ENCODE measurements at places on chromosomes 1 and 21.

GRCh38 chr1:225467193-225468020 is 39.6 kb upstream of the LBR start:
- no peak for DNase-seq

- no peak for DNase-seq
Observed at GRCh38 chr1:78543941-78544643, 53.3 kb downstream of the PTGFR start.

- DNase-seq: no peak
Observed at GRCh38 chr1:221251580-221251979, 372.3 kb downstream of the HLX start.

DNA sequence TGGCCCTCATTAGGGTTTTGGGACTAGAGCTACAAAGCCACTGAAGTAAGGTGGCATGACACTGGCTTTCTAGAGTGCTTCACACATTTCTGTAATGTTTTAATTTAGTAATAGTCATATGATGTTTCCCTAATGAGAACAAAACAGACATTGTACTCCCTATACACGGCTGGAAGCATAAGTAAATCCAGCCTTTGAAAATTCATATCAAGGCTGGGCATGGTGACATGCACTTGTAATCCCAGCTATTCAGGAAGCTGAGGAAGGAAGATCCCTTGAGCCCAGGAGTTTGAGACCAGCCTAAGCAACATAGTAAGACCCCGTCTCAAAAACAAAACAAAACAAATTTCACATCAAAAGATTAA is 7.4 kb downstream of the USP48 start:
- no peak for DNase-seq

DNA sequence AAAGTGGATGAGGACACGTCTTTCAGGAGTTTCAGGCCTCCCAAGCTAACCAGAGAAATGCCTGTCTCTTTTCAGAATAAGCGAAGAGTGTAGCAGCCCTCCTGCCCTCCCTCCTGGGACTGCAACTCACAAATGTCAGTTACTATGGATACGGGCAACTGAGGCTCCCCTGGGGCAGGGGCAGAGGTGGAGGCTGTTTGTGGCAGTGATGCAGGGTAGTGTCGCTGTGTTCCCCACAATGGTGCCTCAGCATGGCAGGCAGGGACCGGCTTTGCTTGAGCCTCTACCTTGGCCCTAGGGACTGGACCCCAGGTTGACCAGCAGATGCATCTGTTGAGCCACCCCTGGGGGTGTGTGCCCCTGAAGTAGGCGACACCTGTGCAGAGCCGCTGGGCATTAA is 10.2 kb downstream of the NFASC start:
- no peak for DNase-seq

GRCh38 chr1:9201401-9202239 is 33.0 kb upstream of the H6PD start:
- no peak for DNase-seq

DNA sequence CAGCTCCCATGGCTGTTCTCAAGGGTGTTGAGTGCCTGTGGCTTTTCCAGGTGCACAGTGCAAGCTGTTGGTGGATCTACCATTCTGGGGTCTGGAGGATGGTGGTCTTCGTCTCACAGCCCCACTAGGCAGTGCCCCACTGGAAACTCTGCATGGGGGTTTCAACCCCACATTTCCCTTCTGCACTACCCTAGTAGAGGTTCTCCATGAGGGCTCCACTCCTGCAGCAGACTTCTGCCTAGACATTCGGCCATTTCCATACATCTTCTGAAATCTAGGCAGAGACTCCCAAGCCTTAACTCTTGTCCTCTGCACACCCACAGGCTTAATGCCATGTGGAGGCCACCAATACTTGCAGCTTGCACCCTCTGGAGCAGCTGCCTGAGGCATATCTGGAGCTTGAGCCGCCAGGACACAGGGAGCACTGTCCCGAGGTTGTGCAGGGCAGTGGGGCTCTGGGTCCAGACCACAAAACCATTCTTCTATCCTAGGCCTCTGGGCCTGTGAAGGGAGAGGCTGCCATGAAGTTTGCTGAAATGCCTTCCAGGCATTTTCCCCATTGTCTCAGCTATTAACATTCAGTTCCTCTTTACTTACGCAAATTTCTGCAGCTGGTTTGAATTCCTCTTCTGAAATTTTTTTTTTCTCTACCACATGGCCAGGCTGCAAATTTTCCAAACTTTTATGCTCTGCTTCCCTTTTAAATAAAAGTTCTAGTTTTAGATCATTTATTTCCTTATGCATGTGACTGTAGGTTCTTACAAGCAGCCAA is 8.8 kb upstream of the CAPN8 start:
- no peak for DNase-seq

DNA sequence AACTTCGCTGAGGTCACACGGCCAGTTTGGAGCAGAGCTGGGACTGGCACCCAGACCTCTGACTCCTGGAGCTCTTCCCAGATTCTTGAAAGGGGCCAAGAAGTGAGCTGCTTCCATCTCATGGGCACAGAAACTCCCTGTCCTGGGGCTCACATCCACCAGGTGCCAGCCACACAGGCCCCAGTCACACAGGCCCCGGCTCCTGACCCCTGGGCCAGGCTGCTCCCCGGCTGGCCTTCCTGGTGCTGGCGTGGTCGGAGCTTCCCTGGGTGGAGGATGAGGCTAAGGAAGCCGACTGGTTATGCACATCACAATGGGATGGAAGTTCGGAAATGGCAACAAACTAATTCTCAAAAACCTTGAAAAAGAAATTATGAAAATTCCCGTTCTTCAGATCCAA is 3.0 kb upstream of the GABRD start:
- no peak for DNase-seq

DNA sequence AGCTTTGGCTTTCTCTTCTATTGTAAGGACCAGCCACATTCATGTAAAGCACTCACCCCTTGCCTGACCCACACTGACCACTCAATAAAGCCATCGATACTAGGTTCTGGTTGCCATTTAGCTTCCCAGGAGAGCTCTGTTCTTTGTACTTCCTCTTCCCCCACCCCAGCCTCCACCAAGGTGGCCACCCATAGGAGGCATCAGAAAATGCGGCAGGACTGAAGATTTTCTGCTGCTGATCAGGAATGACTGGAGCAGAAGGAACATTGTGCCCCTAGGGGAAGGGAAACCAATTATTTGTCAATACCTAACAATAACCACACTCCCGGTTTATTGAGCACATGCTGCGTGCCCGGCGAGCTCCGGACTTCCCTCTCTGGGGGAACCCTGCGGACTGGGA is 5.2 kb upstream of the SMIM12 start:
- no peak for DNase-seq

DNA sequence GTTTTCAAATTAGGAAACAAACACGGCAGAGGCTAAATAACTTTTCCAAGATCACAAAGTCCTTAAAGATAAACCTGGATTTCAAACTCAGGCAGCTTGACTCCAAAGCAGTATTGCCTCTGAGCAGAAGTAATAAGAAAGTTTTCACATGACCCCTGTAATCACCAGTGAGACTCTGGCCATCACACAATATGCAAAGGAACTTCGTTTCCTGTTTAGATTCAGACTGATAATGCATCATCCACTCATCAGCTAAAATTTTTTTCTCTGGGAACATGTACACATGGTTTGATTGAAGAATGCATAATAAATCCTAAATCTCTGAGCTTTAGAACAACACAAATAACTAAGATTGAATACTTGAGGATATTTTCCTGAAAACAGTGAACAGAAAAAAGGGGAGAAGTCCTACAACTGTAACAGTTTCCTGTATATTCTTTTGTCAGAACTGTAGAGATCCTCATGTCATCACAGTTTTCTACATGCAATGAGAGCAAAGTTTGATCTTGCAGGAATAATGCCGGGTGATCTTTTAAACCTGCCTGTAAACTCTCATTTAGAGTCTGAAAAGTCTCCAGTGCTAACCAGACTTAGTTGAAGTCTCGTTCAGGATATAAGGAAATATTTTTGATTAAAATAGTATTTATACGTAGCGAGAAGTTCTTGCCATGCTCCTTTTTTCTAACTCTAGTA is 225.3 kb downstream of the SPATA17 start:
- DNase-seq: no peak

DNA sequence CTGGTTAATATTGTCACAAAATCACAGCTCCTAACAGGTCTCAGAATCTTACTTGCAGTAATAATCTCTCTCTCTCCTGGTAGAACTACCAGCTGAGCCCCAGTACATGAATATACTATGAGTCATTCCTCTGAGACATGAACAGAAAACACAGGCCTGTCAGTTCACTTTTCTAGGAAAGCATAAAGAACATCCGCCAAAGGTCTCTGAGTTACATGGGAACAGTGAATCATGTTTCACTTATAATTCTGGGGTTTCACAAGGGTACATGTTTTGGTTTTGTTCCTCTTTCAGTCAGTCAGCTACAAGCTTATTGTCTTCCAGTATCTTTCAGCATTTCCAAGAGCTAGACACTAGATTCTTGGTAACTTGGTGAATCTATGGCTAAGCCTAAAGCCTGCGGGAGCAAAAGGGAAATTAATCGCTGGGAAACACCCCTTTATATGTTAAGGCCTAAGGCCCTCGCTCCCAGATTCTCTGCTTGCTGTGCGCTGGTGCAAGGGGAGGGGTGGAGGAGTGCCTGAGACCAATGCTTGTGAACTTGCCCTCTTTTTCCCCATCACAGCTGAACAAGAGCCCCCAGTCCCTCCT is 31.7 kb downstream of the IFNGR2 start:
- DNase-seq: no peak

DNA sequence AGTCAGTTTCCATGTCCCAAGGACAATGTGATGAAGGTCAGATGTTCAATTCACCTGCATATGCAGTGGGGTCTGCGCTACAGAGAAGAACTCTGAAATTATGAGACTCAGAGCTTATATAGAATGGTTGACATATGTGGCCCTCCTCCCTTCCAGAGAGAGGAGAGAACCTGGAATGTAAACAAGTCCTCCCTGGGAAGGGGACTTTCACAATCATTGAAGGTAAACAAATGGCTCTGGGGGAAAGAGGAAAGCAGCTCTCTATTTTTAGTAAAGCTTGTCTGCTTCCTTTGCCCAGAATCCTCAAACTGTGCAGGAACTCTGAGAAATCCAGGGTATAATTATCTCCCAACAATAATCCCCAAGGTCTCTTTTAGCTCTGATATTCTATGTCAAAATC is 9.8 kb downstream of the OVGP1 start:
- DNase-seq: no peak

- DNase-seq: no peak
Observed at GRCh38 chr1:2251786-2252185, 23.7 kb downstream of the SKI start.

GRCh38 chr1:173097001-173097400 is 46.3 kb upstream of the TNFSF18 start:
- DNase-seq: no peak

- DNase-seq: no peak
Observed at GRCh38 chr1:198151688-198152087, 5.1 kb upstream of the NEK7 start.

DNA sequence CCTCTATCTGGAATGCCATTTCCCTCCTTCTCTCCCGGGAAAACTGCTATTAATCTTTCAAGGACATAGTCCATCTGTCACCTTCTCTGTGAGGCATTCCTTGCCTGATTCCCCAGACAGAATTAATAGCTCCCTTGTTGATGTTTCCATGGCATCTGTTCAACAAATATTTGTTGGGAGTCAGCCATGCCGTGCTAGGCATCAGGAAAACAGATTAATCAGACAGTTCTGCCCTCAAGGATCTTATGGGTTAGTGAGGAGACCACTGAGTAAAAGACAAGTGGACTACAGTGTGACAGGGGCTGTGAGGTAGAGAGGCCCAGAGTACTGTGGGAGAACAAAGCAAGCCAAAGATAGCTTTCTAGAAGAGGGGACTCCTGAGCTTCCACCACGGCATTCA is 11.4 kb upstream of the MAGOH start:
- DNase-seq: no peak

GRCh38 chr1:41371630-41372599 is 10.7 kb downstream of the FOXO6 start:
- no peak for DNase-seq

DNA sequence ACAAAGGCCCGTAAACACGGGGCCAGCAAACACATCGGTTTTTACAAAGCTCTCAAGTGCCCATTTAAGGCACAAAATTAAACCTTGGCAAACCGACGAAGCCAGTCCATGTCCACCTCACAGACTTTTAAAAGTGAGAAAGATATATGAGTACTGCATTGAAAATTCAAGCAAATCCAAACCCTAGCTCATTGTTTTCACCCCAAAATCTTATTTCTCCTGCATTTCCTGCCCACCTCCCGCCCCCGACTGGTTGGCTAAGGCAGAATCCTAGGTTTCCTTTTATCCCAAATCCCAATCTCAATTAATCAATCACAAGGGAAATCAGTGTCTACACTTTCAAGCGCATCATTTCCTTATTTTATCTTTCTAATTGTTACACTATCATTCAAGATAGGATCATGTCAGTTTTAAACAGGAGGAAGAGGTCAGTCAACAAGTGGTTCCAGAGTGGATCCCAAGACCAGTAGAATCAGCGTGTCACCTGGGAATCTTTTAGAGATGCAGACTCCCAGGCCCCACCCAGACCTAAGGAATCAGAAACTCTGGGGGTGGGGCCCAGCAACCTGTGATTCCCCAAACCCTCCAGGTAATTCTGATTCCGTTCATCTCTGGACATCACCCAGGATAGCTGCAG is 1.7 kb upstream of the GNG4 start:
- DNase-seq: no peak

DNA sequence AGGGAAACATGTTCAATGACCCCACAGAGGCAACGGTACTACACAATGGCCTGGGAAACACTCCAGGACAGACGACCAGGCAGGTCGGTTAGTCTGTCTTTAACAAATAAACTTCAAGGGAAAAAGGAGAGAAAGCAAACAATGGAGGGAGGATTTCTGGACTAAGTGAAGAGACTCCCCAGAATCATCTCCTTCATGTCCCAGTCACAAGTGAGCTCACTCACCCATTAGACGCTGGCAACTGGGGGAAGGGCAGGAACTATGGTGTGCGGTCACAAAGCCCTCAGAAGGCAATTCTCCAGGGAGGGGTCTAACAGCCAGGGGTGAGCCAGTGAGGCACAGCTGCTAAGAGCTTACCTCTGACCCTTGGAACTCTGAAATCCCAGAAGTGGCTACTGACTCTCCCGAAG is 55.7 kb upstream of the NADK start:
- DNase-seq: no peak

- no peak for DNase-seq
Observed at GRCh38 chr1:61680500-61680899, 44.4 kb downstream of the TM2D1 start.

DNA sequence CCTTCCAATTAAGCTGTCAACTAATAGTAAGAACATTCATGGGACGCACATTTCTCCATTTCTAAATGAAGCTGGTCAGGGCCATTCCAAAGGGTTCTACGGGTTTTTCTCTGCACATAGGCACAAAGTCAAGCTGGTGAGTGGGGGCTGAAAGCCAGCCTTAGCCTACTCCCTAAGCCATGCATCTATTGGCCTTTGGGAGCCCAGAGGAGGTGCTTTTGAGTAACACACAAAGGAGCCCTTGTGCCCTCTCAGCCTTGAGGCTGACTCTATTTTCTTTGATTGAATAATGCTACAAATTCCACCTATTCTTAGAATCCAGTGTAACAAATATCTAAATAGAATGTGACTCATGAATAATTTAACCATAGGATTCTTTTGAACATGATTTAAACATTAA is 73.6 kb downstream of the RGS13 start:
- no peak for DNase-seq

GRCh38 chr1:193143285-193143684 is 21.5 kb downstream of the CDC73 start:
- no peak for DNase-seq

GRCh38 chr21:28133116-28133515 is 859.6 kb downstream of the LTN1 start:
- DNase-seq: no peak

- DNase-seq: no peak
Observed at GRCh38 chr1:84722794-84723193, 32.5 kb upstream of the SSX2IP start.

GRCh38 chr21:35328856-35329455 is 279.9 kb upstream of the RUNX1 start:
- no peak for DNase-seq
